ENCODE measurements at places on chromosomes 4 and X.

- DNase-seq = no peak
Observed at GRCh38 chr4:66404141-66404540, 733.9 kb upstream of the EPHA5 start.

DNA sequence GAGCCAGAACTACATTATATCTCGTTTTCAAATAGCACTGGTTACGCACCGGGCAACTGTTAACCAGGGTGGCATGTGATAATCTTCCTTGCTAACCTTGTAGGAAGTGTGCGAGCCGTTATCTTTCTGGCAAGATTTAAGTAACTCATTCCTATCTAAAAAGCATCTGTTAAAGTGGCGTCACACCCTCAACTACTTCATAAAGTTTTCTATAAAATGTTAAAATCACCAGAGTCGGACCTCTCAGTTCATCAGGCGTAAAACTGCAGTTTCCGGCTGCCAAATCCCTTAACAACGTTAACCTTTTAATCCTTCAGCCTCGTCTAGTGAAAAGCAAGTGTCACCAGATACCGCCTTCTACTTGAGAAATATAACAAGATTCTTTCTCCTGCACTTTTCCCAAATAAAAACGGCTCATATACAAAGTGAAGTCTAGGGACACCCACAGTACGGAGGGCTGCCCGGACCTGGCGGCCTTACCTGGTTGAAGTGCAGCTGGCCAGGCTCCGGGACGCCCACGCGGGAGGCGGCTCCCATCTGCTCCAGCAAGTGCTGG, 1.2 kb downstream of the SLC39A8 start:
- peak; percentile 13 for DNase-seq

DNA sequence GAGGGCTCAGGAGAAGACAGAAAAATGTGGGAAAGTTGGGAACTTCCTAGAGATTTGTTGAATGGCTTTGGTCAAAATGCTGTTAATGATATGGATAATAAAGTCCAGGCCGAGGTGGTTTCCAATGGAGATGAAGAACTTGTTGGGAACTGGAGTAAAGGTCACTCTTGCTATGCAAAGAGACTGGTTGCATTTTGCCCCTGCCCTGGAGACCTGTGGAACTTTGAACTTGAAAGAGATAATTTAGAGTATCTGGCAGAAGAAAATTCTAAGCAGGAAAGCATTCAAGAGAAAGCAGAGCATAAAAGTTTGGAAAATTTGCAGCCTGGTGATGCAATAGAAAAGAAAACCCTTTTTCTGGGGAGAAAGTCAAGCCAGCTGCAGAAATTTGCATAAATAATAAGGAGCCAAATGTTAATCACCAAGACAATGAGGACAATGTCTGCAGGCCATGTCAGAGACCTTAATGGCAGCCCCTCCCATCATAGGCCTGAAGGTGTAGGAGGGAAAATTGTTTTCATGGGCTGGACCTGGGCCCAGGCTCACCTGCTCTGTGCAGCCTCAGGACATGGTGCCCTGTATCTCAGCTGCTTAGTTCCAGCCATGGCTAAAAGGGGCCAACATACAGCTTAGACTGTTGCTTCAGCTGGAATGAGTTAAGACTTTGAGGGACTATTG, 203.8 kb downstream of the RELL1 start:
- no peak for DNase-seq

- DNase-seq = peak; percentile 62
Observed at GRCh38 chrX:39814391-39814790, 283.4 kb downstream of the BCOR start.

- DNase-seq = no peak
Observed at GRCh38 chr4:165382640-165383039, 3.8 kb downstream of the CPE start.

GRCh38 chr4:76449833-76450232, 14.8 kb downstream of the SHROOM3 start:
- no peak for DNase-seq

DNA sequence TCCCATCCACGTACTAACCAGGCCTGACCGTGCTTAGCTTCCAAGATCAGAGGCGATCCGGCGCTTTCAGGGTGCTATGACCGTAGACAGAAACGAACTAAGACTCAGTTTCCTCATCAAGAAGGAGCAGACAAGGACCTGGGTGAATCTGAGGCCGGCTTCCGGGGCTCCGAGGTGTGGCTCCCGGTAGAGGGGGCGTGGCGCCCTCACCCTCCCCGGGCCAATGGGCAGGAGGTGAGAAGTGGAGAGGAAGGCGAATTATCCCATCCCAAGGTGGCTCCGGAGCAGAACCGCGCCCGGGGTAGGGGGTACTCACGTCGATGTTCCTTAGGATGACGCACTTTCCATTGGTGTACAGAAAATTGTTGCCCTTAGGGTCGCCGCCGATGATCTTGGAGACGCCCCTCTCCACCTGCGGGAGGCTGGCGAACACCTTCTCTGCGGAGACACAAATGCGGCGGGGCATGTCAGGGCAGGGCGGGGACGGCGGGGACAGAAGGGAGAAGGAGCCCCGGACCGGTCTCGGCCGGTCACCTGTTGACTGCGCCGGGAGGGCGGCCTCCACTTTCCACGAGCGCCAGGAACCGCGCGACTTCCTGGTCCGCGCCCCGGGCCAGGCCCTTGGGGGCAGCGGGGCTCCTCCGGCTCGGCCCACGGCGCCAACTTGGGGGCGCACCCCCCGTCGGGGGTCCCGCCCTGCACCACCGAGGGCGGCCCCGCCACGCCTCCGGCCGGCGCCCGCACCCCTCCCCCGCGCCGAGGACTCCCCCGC, 616 bp downstream of the WDR1 start:
- DNase-seq = peak; percentile 89

GRCh38 chrX:125170459-125170858, 149.2 kb upstream of the TEX13C start:
- no peak for DNase-seq

- DNase-seq = peak; percentile 91
Observed at GRCh38 chr4:173517781-173518424, 12.1 kb downstream of the HAND2 start.

DNA sequence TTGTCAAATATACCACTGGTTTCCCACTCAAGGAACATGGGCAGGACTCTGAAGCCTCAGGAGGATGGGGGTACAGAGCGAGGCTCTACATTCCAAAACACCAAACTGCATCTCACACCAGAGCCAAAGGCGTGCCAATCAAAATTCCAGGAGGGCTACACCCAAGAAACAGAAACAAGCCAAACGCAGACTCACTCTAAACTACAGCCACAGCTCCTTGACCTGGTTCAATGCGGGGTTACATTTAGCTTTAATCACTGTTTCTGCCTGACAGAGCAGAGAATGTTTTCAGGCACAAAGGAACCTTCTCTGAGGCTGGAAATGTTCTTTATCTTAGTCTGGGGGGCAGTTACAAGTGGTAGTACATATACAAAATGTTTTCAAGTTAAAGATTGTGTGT, 2121.5 kb upstream of the AGA start:
- no peak for DNase-seq

DNA sequence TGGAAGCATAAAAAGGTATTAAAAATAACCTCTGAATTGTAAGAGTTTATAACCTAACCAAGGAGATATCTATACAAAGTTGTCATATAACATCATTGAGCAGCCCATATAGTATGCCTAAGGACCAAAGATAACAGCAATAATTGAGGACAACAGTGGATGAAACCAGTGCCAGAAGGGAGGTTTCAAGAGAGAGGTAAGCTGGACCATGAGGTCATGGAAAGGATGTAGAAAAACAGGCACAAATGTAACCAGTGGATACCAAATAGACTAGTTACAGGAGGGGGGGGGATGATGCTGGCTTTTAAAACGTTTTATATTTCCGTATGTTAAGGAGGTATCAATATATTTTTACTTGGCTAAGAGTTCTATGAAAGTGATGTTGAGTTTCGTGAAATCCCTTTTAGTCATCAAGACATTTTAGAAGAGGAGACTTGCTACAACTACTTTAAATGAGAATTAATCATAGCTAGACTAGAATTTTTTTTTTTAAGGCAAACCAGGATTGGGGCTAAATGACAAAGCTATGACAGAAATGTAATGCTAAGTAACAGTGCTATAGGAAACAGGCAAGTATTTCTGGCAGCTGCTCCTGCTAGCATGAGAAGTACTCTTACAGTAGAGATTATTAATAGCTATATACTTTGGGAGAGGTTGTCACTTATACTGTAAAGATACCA, 161.1 kb downstream of the FBXW7 start:
- DNase-seq = no peak
